Stimulated activated CD8-positive, alpha-beta memory T cell treated with anti-CD3 and anti-CD28 coated beads, Interleukin-7, amount 100 ng/mL, for 24 hours (primary cell): ENCODE measurements at places on chromosomes 7 and 10.

- DNase-seq, result no peak
Observed at GRCh38 chr10:4720463-4720862, 105.5 kb upstream of the AKR1E2 start.

- DNase-seq, result no peak
Observed at GRCh38 chr7:143410521-143411004, 1.9 kb upstream of the EPHA1 start.

GRCh38 chr10:130169136-130169859 lies 33.1 kb downstream of the GLRX3 start:
- no peak for DNase-seq

DNA sequence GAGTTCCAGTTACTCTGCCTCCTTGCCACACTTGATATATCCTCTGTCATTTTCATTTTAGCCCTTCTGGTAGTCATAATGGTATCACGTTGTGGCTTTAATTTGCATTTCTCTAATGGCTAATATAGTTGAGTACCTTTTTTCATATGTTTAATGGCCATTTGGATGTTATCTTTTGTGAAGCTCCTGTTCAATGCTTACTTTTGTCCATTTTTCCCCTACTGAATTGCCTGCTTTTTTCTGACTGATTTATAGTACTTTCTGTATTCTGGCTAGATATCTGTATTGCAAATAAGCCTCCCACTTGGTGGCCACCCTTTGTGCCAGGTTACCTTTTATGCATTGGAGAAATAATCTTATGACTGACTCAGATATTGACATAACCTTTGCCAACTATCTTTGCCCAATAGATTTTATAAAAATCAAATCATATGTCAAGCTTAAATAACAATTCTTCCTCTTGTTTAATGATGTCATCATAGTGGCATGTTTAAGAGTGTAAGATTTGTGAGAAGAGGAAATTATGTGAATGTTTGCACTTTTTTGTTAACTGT lies 50.6 kb downstream of the PRPF18 start:
- DNase-seq, result no peak

GRCh38 chr7:138052696-138053095 lies 23.6 kb upstream of the AKR1D1 start:
- no peak for DNase-seq

GRCh38 chr10:113663908-113664307 lies at the start of gene NRAP:
Gene NRAP, minus strand, starts transcription at chr10:113664041. Its CDS starts 159 bp downstream, at chr10:113663882.
- no peak for DNase-seq
